Right lobe of liver (tissue), 6 donors: ENCODE measurements at places on chromosomes 11 and 22. TPM values are rescaled to one million over a fixed set of nuclear protein-coding genes. Genes with fewer than 3 reads are reported as not detected.

DNA sequence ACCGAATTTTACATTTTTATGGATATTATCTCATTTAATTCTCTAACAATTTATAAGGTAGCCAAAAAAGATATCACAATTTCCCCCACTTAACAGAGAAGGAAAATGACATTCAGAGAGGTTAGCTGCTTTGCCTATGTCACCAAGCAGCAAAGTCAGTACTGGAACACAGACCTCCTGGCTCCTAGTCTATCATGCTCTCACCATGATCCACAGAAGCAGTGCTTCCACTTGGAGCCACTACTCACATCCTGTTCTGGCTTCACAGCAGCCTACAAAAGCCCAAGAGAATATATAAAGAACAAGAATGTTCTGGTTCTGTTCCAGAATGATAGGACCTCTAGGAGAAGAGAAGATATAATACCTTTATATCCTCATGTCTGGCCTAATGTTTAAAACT lies 59.5 kb upstream of the SCUBE2 start:
- no peak overlapping the region for H3K27ac ChIP-seq
- no peaks in the 10 kb centered on the region for H3K4me1 ChIP-seq
- H3K27me3 ChIP-seq, result no peaks in the 10 kb centered on the region
- H3K4me3 ChIP-seq, result no peak overlapping the region
- DNase-seq, result no peak

Gene RTN4RL2
- 18.6 TPM for total RNA-seq

DNA sequence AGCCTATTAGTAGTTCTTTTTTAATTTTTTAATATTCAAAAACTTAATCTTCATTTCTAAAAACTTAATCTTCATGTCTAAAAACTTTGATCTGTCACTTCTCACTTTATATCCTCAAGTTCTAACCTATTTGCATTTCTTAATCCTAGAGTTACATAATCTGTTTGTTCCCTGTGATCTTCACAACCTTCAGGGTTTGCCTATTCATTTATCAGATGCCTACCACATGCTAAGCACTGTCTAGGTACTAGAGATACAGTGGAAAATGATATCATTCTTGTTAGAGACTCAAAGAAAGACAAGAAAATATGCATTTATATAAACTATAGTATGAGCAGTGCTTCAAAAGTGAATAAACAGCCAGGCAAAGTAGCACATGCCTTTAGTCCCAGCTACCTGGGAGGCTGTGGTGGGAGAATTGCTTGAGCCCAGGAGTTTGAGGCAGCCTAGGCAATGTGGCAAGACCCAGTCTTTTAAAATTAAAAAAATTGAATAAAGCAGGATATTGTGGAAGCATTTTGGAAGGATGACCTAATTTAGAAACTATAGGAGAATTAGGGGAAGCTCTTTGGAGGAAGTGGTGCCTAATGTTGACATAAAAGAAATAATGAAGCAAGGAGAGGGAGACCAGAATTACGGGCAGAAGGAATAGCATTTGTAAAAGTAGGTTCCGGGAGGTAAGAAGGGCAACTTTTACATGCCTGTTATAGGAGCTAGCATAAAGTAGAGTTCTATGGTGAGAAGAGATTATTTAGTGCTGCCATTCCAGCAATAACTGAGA lies 54.4 kb upstream of the GRK2 start:
- H3K36me3 ChIP-seq, result peaks cover 7% of the 10 kb centered on the region
- no peaks in the 10 kb centered on the region for H3K27me3 ChIP-seq

- no peak overlapping the region for H3K4me3 ChIP-seq
- no peaks in the 10 kb centered on the region for H3K27me3 ChIP-seq
- no peaks in the 10 kb centered on the region for H3K4me1 ChIP-seq
- DNase-seq, result peak; percentile 68
Measured at GRCh38 chr11:1827095-1827813, 7.5 kb upstream of the SYT8 start.

Gene F2
- total RNA-seq, result 1,270 TPM

DNA sequence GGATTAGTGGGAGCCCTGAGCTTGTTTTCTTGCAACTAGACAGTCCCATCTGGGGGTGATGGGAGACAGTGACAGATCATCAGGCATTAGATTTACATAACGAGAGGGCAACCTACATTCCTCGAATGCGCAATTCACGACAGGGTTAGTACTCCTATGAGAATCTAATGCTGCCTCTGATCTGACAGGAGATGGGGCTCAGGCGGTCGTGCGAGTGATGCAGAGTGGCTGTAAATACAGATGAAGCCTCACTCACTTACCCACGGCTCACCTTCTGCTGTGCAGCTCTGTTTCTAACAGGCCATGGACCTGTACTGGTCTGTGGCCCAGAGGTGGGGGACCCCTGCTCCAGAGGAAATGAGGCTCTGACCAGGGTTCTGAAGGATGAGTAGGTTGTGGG lies 125.5 kb downstream of the FBXO7 start:
- no peak overlapping the region for H3K4me3 ChIP-seq
- H3K27me3 ChIP-seq, result no peaks in the 10 kb centered on the region
- DNase-seq, result no peak
- no peaks in the 10 kb centered on the region for H3K4me1 ChIP-seq
- no peak overlapping the region for H3K27ac ChIP-seq

DNA sequence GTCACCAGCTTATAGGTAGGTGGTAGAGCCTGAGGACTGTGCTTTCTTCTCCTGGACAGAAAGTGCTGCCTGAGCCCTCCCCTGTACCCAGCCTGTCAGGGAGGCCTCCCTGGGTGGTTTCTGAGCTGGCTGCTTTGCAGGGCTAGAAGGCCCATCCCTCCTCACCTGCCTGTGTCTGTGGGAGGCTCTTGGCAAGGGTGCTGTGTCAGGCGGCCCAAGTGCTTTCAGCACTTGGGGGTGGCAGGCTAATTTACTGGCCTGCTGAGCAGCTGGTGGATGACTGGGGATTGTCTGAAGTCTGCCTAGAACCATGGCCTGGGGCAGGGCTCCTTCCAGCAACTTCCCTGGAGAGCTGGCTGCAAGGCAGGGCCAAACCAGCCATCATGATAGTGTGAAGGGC lies 139.0 kb upstream of the NAV2 start:
- no peak overlapping the region for H3K4me3 ChIP-seq
- no peaks in the 10 kb centered on the region for H3K27me3 ChIP-seq
- no peaks in the 10 kb centered on the region for H3K4me1 ChIP-seq
- H3K27ac ChIP-seq, result no peak overlapping the region
